DND-41 (cell line): ENCODE measurements at places on chromosomes 13 and 19.

- H3K27me3 ChIP-seq = no peaks in the 10 kb centered on the region
- H3K36me3 ChIP-seq = no peaks in the 10 kb centered on the region
- DNase-seq = no peak
- no peak overlapping the region for H3K27ac ChIP-seq
- H3K4me1 ChIP-seq = no peaks in the 10 kb centered on the region
- H3K4me3 ChIP-seq = no peak overlapping the region
Observed at GRCh38 chr13:111065698-111066097, 49.4 kb upstream of the ARHGEF7 start.

DNA sequence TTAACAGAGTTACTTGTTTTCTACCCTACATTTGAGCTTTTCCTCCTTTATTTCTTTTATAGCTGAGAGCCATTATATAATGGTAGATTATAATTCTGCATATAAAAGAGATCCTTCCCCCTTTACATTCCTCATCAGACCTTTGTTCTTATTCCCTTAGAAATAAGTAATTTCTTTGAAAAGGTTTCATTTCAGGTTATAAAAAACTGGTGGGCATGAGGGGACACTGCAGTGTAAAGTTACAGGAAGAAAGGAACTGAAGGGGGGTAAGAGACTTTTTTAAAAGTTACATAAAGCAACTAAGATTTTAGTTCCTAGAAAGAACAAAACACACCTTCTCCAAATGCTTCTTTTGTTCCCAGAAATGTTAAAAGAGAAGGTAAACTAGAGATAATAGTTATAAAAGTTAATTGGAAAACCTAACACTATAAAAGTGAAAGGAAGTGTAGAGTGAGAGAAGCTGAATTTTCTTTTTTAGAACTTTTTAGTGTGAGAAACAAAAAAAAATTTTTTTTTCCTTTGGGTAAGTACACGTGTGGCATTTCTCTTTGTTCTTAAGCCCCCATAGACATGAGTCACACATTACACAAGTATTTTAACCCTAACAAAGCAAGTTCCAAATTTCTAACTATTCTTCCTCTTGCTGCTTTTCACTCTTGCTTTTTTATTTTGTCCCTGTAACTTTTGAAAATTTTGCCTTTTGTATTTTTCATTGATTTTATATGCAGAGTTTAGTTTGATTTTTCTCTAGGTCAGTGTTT, 106.4 kb upstream of the MLNR start:
- peaks cover 42% of the 10 kb centered on the region for H3K36me3 ChIP-seq
- DNase-seq = no peak

GRCh38 chr13:50700664-50701305, 142.7 kb downstream of the DLEU7 start:
- H3K4me1 ChIP-seq = peaks cover 32% of the 10 kb centered on the region
- peak overlapping the region; percentile 26; the same call in 1 of the 2 replicates for H3K27ac ChIP-seq
- H3K4me3 ChIP-seq = no peak overlapping the region
- DNase-seq = peak; percentile 62

- DNase-seq = no peak
- H3K36me3 ChIP-seq = no peaks in the 10 kb centered on the region
- no peak overlapping the region for H3K4me3 ChIP-seq
Observed at GRCh38 chr13:52743988-52744387, 4.4 kb upstream of the CNMD start.

GRCh38 chr19:34540811-34541557, 59.4 kb downstream of the WTIP start:
- H3K27me3 ChIP-seq = peaks cover 14% of the 10 kb centered on the region
- no peak for DNase-seq
- no peak overlapping the region for H3K27ac ChIP-seq
- no peaks in the 10 kb centered on the region for H3K4me1 ChIP-seq
- no peak overlapping the region for H3K4me3 ChIP-seq

GRCh38 chr19:31283701-31284100, 65.5 kb downstream of the TSHZ3 start:
- no peak overlapping the region for H3K27ac ChIP-seq
- peaks cover 8% of the 10 kb centered on the region for H3K36me3 ChIP-seq
- H3K4me1 ChIP-seq = peaks cover 16% of the 10 kb centered on the region
- H3K27me3 ChIP-seq = no peaks in the 10 kb centered on the region

- no peak overlapping the region for H3K4me3 ChIP-seq
- H3K27me3 ChIP-seq = no peaks in the 10 kb centered on the region
- DNase-seq = no peak
- H3K27ac ChIP-seq = no peak overlapping the region
- H3K36me3 ChIP-seq = peaks cover 90% of the 10 kb centered on the region
Observed at GRCh38 chr19:36081385-36081784, 26.7 kb downstream of the WDR62 start.

- H3K4me1 ChIP-seq = no peaks in the 10 kb centered on the region
- no peak for DNase-seq
- H3K4me3 ChIP-seq = no peak overlapping the region
- no peak overlapping the region for H3K27ac ChIP-seq
- H3K36me3 ChIP-seq = no peaks in the 10 kb centered on the region; the same call in 1 of the 2 replicates
Observed at GRCh38 chr13:20738616-20739015, 35.1 kb downstream of the IL17D start.

- peaks cover 36% of the 10 kb centered on the region for H3K4me1 ChIP-seq
- no peak overlapping the region for H3K4me3 ChIP-seq
- no peaks in the 10 kb centered on the region for H3K27me3 ChIP-seq
- no peak for DNase-seq
Observed at GRCh38 chr13:114311908-114312307, 2.4 kb upstream of the CHAMP1 start.

DNA sequence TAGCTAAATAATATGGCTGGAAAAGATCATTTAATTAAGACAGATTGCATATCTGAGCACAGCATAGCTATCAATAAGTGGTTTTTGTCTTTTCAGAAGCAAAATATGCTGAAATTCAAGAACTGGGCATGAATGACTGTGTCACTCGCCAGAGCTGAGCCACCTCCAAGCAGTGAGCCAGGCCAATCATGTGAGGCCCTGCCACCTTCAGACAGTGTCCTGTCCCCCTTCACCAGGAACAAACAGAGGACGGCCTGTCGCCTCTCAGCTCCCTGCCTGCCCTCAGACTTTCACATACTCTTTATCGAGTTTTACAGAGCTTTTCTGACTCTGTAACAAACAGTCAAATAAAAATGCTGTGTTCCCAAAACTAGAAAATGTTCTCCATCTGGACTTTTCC, 171.0 kb upstream of the TSC22D1 start:
- no peak overlapping the region for H3K4me3 ChIP-seq
- no peaks in the 10 kb centered on the region for H3K36me3 ChIP-seq
- H3K27ac ChIP-seq = no peak overlapping the region
- H3K27me3 ChIP-seq = no peaks in the 10 kb centered on the region

- no peaks in the 10 kb centered on the region for H3K27me3 ChIP-seq
- H3K4me3 ChIP-seq = no peak within 1 kb of the TSS
- H3K27ac ChIP-seq = no peak within 1 kb of the TSS
- H3K4me1 ChIP-seq = peaks cover 25% of the 10 kb centered on the region
- H3K36me3 ChIP-seq = peaks cover 8% of the 10 kb centered on the region
- no peak for DNase-seq
Observed at GRCh38 chr19:54100561-54100960, at the start of gene OSCAR. OSCAR (minus strand) TSS chr19:54100803; CDS start chr19:54100792, 11 bp downstream.

GRCh38 chr13:28505543-28506135, 10.7 kb upstream of the FLT1 start:
- H3K27me3 ChIP-seq = no peaks in the 10 kb centered on the region
- H3K4me1 ChIP-seq = peaks cover 12% of the 10 kb centered on the region
- no peak overlapping the region for H3K4me3 ChIP-seq
- peak; percentile 43 for DNase-seq
- H3K27ac ChIP-seq = peak overlapping the region; percentile 42
- H3K36me3 ChIP-seq = no peaks in the 10 kb centered on the region

GRCh38 chr13:73140801-73141200, 82.0 kb downstream of the KLF5 start:
- no peaks in the 10 kb centered on the region for H3K27me3 ChIP-seq
- DNase-seq = no peak
- H3K27ac ChIP-seq = no peak overlapping the region
- H3K36me3 ChIP-seq = no peaks in the 10 kb centered on the region
- no peaks in the 10 kb centered on the region for H3K4me1 ChIP-seq
